ENCODE measurements at places on chromosomes 12 and 14. TPM values are rescaled to one million over a fixed set of nuclear protein-coding genes. Genes with fewer than 3 reads are reported as not detected.

Gene FAM181A
- total RNA-seq = not detected

Gene PLBD1
- total RNA-seq = not detected

Gene ADGRD1
- 0.81 TPM for total RNA-seq

Gene EML5
- total RNA-seq = 0.24 TPM

DNA sequence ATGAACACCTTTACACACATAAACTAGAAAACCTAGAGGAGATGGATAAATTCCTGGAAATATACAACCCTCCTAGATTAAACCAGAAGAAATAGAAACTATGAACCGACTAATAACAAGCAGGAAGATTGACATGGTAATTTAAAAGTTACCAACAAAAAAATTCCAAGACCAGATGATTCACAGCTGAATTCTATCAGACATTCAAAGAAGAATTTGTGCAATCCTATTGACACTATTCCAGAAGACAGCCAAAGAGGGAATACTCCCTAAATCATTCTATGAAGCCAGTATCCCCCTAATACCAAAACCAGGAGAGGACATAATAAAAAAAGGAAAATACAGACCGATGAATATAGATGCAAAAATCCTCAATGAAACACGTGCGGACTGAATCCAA lies 102.6 kb upstream of the KRR1 start:
- no peak for DNase-seq

- DNase-seq = no peak
These were observed 38.3 kb downstream of the FSCB start for GRCh38 chr14:44468771-44469170.

DNA sequence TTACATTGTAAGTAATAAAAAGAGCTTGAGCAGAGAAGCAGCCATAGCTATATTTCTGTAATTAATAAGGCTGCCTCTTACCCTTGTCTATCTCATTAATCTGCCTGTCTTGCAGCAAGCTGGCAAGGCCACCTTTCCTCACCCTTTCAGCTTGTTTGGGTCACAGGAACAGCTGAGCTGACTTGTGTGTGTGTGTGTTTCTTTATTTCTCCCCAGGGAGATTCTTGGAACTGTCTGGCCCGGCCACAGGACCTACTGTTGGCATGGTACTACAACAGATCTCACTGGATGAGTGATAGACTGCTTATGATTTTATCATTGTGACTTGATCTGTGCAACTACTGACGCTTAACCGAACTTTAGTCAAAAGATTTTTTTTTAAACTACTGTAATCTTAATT lies 213.7 kb downstream of the SLC2A13 start:
- DNase-seq = no peak

DNA sequence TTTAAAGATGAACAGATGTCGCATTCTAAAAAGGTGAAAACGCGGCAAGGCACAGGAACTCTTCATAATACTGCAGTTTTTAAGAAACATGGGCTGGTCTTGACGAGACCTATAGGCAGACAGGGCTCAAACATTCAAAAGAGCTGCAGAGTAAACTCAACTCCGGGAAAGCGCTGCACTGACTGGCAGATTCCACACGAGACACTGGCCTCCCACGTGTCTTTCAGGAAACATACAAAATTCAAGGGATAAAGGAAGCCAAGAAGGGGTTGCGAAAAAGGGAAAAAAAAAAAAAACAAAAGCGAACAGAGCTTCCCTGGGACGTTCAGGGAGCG lies 614 bp upstream of the ARF6 start:
- peak; percentile 44 for DNase-seq

DNA sequence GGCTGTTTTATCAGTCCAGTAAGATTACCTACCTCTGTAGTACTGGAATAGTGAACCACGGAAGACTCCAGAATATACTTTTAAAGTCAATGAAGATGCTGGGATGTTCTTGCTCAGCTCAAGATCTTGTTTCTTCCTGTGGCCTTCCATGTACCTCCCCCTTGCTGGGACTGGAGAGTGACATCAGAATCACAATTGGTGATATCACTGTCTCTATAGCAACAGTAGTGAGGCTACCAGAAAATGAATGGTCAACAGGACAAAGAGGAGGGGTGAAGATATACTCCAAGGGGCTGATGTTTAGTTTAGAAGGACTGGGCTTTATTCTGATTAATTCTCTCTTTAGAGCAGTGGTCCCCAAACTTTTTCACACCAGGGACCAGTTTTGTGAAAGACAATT lies 3.8 kb downstream of the AKAP3 start:
- DNase-seq = no peak

- no peak for DNase-seq
These were observed 23.9 kb downstream of the PRICKLE1 start for GRCh38 chr12:42565633-42566032.

DNA sequence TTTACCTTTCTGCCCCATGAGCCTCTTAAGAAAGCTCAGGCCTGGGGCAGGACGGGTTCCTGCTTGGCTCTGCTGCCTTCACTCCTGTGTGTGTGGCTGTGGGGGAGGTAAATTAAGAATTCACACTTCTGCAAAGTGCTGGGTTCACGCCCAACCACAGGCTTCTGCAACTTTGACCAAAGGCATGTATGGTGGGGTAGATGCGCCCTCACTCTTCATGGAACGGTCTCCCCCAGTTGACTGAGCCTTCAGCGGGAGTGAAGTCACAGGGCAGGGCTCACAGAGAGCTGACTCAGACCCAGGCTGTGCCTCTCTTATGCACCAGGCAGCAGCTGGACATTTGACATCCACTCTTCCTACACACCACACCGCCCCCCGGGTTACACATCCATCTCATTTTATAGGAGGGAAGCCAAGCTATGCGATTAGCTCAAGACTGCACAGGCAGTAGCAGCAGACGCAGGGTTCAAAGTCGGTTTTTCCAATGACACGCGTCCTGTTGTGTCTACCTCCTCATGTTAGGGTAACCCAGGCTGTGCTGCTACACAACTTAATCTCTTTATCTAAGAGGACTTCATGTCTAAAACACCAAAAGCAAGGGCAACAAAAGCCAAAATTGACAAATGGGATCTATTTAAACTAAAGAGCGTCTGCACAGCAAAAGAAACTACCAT lies 15.4 kb upstream of the BCL11B start:
- DNase-seq = no peak

GRCh38 chr12:44873898-44874297 lies 2.2 kb downstream of the NELL2 start:
- no peak for DNase-seq

DNA sequence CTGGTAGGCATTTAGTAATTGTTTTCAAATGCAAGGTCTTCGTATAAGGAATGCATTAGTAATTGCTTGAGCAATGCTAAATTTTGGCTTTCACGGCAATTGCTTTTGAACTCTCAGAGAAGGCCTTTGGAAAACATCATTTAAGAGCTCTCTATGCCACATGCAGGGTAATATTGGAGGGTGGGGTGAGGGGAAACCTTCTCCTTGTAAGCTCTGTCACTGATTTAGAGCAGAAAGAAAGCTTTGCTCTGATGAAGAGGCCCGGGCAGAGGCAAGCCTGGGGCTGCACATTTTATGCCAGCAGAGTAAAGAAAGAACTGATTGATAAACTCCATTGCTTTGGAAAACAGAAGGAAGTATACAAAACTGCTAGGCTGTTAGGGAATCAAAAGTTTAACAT lies 70.9 kb downstream of the TRIM9 start:
- no peak for DNase-seq

GRCh38 chr12:47783024-47783755 lies 10.2 kb downstream of the SLC48A1 start:
- no peak for DNase-seq

DNA sequence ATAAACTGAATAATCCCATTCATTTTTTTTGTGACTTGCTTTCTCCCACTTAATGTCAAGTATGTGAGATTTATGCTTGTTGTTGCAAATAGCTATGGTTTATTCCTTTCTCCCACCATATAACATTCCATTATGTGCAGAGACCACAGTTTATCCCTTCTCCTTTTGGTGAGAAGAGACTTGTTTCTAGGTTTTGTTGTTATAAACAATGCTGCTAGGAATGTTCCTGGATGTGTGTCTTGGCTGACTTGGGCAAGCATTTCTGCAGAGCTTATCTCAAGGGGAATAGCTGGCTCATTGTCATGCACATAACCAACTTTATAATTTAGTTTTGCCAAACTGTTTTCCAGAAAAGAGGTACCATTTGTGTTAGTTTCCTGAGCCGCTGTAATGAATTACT lies 47.6 kb upstream of the PPP1CC start:
- no peak for DNase-seq

All from A172 (cell line).